ENCODE measurements at places on chromosomes 4 and X. TPM values are rescaled to one million over a fixed set of nuclear protein-coding genes. Genes with fewer than 3 reads are reported as not detected.

The CDX4 gene
- not detected for total RNA-seq

DNA sequence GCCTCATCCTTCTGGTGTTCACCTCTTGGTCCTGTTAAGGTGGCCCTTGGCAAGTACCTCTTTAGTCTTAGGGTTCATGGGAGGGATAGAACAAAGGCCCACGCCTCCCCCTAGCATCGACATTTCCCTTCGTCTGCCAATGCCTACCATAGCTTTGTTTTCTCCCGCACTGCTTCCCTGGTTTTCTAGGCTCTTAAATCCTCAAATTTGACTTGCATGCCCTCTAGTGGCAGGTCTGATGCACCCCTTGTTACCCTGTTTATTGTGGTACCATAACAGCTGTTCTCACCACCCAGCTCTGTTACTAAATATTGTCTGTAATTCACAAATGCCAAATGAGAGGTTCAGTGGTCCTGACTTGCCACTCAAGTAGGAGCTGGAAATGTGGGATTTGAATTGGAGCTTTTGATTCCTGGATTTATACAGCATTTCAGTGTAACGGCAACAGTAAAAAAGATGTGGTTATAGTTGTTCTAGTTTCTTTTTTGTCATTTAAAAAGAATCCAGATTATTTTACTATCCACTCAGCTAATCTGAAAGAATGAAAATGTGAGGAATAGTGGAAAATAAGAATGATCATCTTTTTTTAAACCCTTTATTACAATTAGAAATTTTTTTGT, 100.1 kb downstream of the REPS2 start:
- no peaks in the 10 kb centered on the region for H3K36me3 ChIP-seq
- peak; percentile 65 for DNase-seq
- H3K27ac ChIP-seq, result no peak overlapping the region
- no peaks in the 10 kb centered on the region for H3K4me1 ChIP-seq

DNA sequence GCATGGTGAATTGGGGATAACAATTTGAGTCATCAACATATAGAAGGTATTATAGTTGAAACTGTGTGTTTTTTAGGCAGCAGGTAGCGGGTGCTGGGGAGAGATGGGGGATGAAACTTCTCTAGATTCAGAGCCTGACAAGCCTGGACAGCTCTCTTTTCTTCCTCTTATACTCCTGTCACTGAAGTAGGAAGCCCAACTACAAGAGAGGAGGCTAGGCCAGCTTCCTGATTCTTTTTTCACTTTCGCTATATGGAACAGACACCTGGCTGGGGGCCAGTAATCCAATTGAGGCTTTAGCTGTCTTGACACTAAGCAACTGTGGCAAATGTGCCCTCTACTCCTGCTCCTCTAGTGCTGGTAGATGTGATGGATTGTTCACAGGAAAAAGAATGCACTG, 69.2 kb downstream of the PHKA1 start:
- DNase-seq, result no peak
- H3K4me1 ChIP-seq, result no peaks in the 10 kb centered on the region
- peaks cover 9% of the 10 kb centered on the region for H3K36me3 ChIP-seq
- H3K27ac ChIP-seq, result no peak overlapping the region

GRCh38 chr4:125781651-125782050, 466.9 kb downstream of the FAT4 start:
- H3K4me3 ChIP-seq, result no peak overlapping the region
- H3K27me3 ChIP-seq, result no peaks in the 10 kb centered on the region
- H3K4me1 ChIP-seq, result no peaks in the 10 kb centered on the region
- DNase-seq, result no peak

- no peak for DNase-seq
- H3K4me1 ChIP-seq, result no peaks in the 10 kb centered on the region
- no peaks in the 10 kb centered on the region for H3K27me3 ChIP-seq
- H3K4me3 ChIP-seq, result no peak overlapping the region
- H3K36me3 ChIP-seq, result peaks cover 48% of the 10 kb centered on the region
- H3K27ac ChIP-seq, result no peak overlapping the region
These were observed 133.5 kb upstream of the NUDT6 start for GRCh38 chr4:123055943-123056342.

The CHIC2 gene
- total RNA-seq, result 16.8 TPM

- peak; percentile 54 for DNase-seq
- H3K4me3 ChIP-seq, result no peak overlapping the region
- no peak overlapping the region for H3K27ac ChIP-seq
- H3K27me3 ChIP-seq, result no peaks in the 10 kb centered on the region
- H3K4me1 ChIP-seq, result peaks cover 9% of the 10 kb centered on the region
These were observed 38.9 kb downstream of the PRIMPOL start for GRCh38 chr4:184688447-184688846.

The MAP9 gene
- total RNA-seq, result 8.4 TPM

The CLDN34 gene
- not detected for total RNA-seq

The PRKG2 gene
- total RNA-seq, result 0.54 TPM

DNA sequence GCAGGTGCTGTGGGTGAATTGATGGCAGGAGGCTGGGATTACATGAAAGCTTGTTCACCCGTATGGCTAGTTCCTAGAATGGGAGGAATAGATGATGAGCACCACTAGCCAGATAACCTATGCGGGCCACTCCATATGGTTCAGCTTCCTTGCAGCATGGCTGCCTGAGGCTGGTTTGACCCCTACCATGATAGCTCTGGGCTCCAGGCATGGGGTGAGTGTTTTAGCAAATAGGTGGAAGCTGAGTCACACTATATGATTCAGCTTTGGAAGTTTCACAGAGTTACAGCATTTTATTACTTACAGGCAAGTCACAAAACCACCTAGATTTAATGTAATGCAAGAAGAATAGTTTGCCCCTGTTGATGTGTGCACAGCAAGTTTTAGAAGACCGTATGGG, 603.2 kb downstream of the STIM2 start:
- H3K4me1 ChIP-seq, result no peaks in the 10 kb centered on the region
- no peaks in the 10 kb centered on the region for H3K27me3 ChIP-seq
- no peak overlapping the region for H3K27ac ChIP-seq
- no peak for DNase-seq
- no peaks in the 10 kb centered on the region for H3K36me3 ChIP-seq
- H3K4me3 ChIP-seq, result no peak overlapping the region

DNA sequence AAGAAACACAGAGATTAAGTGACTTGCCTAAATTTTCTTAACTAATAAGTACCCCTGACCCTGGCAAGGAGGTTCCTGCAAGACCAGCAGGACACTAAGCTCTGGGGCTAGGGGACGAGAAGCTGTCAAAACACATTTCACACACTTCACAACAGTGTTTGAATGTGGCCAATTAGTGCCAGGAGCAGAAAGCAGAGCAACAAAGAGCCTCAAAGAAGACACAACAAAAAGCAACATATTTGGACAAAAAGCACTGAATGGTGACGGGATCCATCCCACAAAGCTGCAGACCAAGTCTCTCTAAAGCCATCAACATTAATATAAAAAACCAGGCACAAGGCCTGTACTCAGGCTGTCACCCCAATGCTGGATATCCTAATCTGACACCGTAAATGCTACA, 361.9 kb upstream of the RASGEF1B start:
- H3K4me3 ChIP-seq, result no peak overlapping the region
- no peaks in the 10 kb centered on the region for H3K4me1 ChIP-seq
- no peaks in the 10 kb centered on the region for H3K36me3 ChIP-seq
- no peak overlapping the region for H3K27ac ChIP-seq
- H3K27me3 ChIP-seq, result peaks cover 4% of the 10 kb centered on the region

DNA sequence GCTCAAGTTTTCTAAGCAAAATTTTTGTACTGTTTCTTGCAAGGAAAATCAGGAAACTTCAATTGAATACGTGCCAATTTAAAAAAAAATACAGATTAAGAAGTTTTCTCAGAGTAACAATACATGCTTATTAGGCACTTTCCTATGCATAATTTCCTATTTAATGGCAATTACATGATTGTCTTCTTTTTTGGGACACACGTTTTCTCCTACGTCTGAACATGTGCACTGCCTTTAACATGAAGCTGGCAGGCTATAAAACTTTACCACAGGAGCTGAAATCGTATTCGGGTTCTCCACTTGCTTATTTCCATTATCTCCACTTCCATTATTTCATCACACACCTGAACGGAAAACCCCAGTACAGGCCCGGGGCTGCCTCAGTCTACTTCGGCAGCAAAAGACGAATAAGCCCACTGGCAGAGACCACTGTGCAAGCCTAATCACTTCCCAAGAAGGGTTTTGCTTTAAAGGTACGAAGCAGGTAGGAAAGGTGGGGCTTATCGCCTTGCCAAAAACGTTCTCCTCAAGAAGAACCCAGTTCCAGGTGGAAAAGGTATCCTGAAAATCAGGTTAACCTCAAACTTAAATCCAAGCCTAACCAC, 575 bp downstream of the RCHY1 start:
- peaks cover 32% of the 10 kb centered on the region for H3K36me3 ChIP-seq
- DNase-seq, result no peak
- peaks cover 47% of the 10 kb centered on the region for H3K4me1 ChIP-seq
- H3K27me3 ChIP-seq, result no peaks in the 10 kb centered on the region
- H3K4me3 ChIP-seq, result no peak overlapping the region

GRCh38 chrX:18002791-18003190, 141.7 kb upstream of the RAI2 start:
- H3K4me1 ChIP-seq, result no peaks in the 10 kb centered on the region
- H3K27me3 ChIP-seq, result no peaks in the 10 kb centered on the region
- no peak for DNase-seq
- H3K27ac ChIP-seq, result no peak overlapping the region
- H3K4me3 ChIP-seq, result no peak overlapping the region

The CSAG1 gene
- total RNA-seq, result not detected

DNA sequence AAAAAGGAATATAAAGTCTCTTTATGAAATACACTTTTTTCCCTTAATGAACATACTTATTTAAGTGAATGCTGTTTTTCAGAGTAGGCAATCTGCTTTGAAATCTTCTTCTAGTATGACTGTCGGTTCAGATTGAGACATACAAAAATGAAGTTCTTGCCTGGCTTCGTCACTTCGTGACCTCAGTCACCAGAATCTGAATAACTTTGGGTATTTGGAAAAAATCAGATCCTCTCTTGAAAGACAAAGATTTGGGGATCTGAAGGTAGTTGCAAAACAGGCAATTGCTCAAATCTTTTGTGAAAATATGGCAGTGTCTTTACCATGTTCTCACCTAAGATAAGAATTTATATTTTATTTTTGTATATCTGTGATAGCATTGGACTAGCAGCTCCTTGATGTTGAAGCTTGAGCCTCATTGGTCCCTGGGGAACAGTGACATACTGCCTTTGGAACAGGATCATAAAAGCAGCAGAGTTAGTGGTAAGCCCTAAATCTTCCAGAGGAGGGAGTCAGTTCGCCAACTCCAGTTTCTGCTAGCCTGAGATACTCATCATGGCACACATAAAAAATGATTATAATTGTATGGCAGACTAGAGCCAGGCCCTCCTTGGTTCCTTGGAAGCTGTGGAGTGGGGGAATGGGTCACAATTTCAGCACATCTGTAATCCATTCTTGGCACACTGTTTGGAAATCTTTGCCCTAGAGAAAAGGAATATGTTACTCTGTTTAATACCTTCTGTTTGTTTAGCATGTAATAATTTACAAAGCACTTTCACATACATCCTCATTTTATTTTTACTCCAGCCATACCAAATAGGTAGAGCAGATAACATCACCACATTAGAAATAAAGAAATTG, 5.0 kb downstream of the ARFIP1 start:
- no peak for DNase-seq
- H3K27me3 ChIP-seq, result no peaks in the 10 kb centered on the region
- no peak overlapping the region for H3K27ac ChIP-seq
- peaks cover 43% of the 10 kb centered on the region for H3K4me1 ChIP-seq

DNA sequence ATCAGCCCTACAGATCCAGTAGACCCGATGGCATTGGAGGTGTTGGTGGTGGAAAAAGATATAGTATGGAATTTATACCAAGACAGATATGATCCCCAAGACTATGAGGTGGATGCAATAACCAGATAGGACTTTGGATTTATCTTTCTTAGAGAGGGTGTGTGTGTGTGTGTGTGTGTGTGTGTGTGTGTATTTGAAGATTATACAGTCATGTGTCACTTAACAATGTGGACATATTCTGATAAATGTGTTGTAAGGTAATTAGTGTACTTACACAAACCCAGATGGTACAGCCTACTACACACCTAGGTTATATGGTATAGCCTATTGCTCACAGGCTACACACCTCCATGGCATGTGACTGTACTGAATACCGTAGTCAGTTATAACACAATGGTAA, 24.4 kb upstream of the TAB3 start:
- peaks cover 3% of the 10 kb centered on the region for H3K27me3 ChIP-seq
- H3K4me3 ChIP-seq, result no peak overlapping the region
- H3K4me1 ChIP-seq, result peaks cover 7% of the 10 kb centered on the region
- no peak overlapping the region for H3K27ac ChIP-seq
- no peaks in the 10 kb centered on the region for H3K36me3 ChIP-seq

GRCh38 chrX:39820938-39821708, 276.6 kb downstream of the BCOR start:
- peak; percentile 37 for DNase-seq
- no peaks in the 10 kb centered on the region for H3K36me3 ChIP-seq
- H3K27me3 ChIP-seq, result peaks cover 5% of the 10 kb centered on the region
- H3K27ac ChIP-seq, result no peak overlapping the region
- H3K4me1 ChIP-seq, result peaks cover 21% of the 10 kb centered on the region

The AVPR2 gene
- not detected for total RNA-seq

DNA sequence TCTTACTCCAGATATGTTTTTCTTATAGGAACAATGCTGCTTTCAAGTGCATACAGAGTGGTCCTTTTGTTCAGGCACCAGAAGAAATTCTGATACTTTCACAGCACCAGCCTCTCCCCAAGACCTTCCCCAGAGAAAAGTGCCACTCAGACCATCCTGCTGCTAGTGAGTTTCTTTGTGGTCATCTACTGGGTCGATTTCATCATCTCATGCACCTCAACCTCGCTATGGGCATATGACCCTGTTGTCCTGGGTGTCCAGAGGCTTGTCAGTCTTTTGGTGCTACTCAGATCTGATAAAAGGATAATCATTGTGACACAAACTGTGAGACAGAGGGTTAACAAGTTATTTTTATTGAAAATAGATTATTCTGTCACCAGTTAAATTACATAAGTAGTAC, 39.5 kb downstream of the WDR13 start:
- no peaks in the 10 kb centered on the region for H3K36me3 ChIP-seq
- H3K27ac ChIP-seq, result no peak overlapping the region
- no peak for DNase-seq
- peaks cover 4% of the 10 kb centered on the region for H3K4me1 ChIP-seq
- H3K4me3 ChIP-seq, result no peak overlapping the region

DNA sequence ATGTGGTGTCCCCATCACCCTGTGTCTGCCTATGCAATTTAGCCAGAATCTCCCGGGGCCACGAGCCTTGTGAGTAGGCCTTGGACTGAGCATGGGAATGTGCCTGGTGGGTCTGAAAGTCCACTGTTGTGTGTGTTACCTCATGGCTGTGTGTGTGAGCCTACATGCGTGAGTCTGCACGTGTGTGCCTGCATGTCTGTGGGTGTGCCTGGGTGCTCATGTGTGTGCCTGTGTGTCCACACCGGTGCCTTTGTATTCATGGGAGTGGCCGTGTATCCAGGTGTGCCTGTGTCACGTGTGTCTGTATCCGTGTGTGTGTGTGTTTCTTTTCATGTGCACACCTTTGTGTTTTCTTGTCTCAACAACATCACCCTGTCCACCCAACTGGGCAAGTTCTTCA, 14.2 kb downstream of the ATP5ME start:
- no peak overlapping the region for H3K27ac ChIP-seq
- no peak overlapping the region for H3K4me3 ChIP-seq
- peaks cover 8% of the 10 kb centered on the region for H3K36me3 ChIP-seq

The CCDC158 gene
- not detected for total RNA-seq

The VSIG4 gene
- 0.23 TPM for total RNA-seq
